ENCODE measurements at places on chromosomes 3 and 15. TPM values are rescaled to one million over a fixed set of nuclear protein-coding genes. Genes with fewer than 3 reads are reported as not detected.

CCK gene
- polyA plus RNA-seq, result 0.38 TPM

EIF4E3 gene
- polyA plus RNA-seq, result 4.1 TPM

GRCh38 chr3:179174898-179175297, 26.7 kb downstream of the PIK3CA start:
- no peak for DNase-seq

DNA sequence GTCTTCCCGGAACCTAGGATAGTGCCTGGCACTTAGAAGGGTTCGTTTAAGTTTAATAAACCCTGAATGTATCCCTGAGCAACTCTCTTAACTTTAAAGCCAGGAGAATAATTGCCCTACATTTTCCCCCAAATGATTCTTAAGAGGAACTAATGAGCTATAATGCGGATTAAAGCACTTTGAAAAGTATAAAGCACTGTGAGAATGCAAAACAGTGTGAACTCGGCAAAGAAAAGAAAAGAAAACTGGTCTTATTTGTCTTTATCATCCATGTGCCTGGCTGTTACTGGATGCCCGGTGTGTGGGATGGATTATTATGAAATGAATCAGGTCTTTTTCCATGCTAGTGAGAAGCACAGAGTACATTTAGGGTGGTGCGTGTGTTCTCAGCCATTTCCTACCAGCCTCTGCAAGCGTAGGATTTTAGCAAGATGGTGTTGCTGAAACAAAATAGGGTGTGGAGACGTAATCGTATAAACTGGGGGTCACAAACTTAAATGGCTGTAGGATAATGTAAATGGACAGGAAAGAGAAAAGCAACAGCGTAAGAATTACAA, 983 bp downstream of the KBTBD12 start:
- DNase-seq, result no peak

- no peak for DNase-seq
Observed at GRCh38 chr3:108897883-108898282, 55.8 kb downstream of the GUCA1C start.

GRCh38 chr3:13148561-13149329, 75.5 kb upstream of the IQSEC1 start:
- no peak for DNase-seq

- DNase-seq, result no peak
Observed at GRCh38 chr3:48090166-48090939, 74.1 kb upstream of the MAP4 start.

DNA sequence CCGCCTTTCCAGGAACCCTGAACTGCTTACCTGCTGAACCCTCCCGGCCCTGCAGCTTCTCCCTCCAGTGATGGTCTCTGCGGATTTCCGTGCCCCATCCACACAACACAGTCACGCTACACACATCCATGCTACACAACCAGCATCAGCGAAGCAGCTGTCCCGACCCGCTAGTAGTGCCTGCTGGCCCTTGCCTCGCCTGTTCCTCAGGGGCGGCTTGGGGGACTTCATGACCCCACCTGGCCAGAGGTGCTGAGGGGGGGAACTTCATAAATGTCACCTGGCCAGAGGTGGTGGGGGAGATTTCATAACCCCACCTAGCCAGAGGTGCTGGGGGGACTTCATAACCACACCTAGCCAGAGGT, 530 bp upstream of the TUBGCP5 start:
- DNase-seq, result no peak
